Peyer's patch (tissue), 4 donors: ENCODE measurements at places on chromosomes 7 and 10. TPM values are rescaled to one million over a fixed set of nuclear protein-coding genes. Genes with fewer than 3 reads are reported as not detected.
A peak's percentile ranks its signal among the peaks of the same experiment; 100 is the strongest.

GRCh38 chr10:113562704-113563103, 9.9 kb downstream of the HABP2 start:
- no peaks in the 10 kb centered on the region for H3K27me3 ChIP-seq
- no peak overlapping the region for H3K4me3 ChIP-seq
- DNase-seq = no peak
- no peaks in the 10 kb centered on the region for H3K4me1 ChIP-seq

- H3K4me3 ChIP-seq = no peak overlapping the region
- no peak for DNase-seq
- H3K4me1 ChIP-seq = no peaks in the 10 kb centered on the region
- H3K27ac ChIP-seq = no peak overlapping the region
These were observed 138.0 kb downstream of the CAMK1D start for GRCh38 chr10:12487366-12487765.

SPDYE8 gene
- total RNA-seq = not detected

BCCIP gene
- 20.0 TPM for total RNA-seq

GRCh38 chr7:48839108-48839507, 85.2 kb upstream of the CDC14C start:
- H3K27ac ChIP-seq = no peak overlapping the region
- no peaks in the 10 kb centered on the region for H3K27me3 ChIP-seq
- H3K4me1 ChIP-seq = no peaks in the 10 kb centered on the region
- H3K36me3 ChIP-seq = no peaks in the 10 kb centered on the region

CARD11 gene
- 53.6 TPM for total RNA-seq

POR gene
- 67.7 TPM for total RNA-seq

GRCh38 chr10:6072215-6072934, 10.2 kb upstream of the IL2RA start:
- peak overlapping the region; percentile 76 for H3K27ac ChIP-seq
- H3K36me3 ChIP-seq = no peaks in the 10 kb centered on the region
- H3K4me3 ChIP-seq = no peak overlapping the region
- no peak for DNase-seq
- no peaks in the 10 kb centered on the region for H3K27me3 ChIP-seq

DNA sequence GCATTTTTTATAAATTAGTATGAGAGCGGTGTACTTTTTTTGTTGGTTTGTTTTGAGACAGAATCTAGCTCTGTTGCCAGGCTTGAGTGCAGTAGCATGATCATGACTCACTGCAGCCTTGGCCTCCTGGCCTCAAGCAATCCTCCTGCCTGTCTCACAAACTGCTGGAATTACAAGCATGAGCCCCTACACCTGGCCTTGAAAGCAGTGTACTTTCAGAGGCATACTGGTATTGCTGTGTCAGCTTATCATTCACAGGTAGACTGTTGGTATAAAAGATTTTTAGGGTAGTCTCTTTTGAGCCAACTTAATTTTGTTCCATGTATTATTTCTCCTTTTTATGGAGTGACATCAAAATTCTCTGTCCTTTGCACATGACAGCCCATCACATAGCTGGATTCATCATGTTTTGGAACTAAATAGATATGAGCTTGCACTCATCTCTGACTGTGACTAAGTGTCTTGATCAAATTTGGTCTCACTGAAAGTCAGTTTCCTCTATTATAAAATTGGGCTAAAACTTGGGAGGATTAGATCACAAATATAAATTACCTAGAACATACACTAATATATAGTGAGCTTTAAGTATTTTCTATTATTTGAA, 12.4 kb downstream of the GNAT3 start:
- DNase-seq = no peak
- no peaks in the 10 kb centered on the region for H3K4me1 ChIP-seq
- H3K27me3 ChIP-seq = no peaks in the 10 kb centered on the region
- peak overlapping the region; percentile 37 for H3K27ac ChIP-seq
- no peak overlapping the region for H3K4me3 ChIP-seq

PTPN20 gene
- total RNA-seq = 2.9 TPM

FZD8 gene
- 2.2 TPM for total RNA-seq

DNA sequence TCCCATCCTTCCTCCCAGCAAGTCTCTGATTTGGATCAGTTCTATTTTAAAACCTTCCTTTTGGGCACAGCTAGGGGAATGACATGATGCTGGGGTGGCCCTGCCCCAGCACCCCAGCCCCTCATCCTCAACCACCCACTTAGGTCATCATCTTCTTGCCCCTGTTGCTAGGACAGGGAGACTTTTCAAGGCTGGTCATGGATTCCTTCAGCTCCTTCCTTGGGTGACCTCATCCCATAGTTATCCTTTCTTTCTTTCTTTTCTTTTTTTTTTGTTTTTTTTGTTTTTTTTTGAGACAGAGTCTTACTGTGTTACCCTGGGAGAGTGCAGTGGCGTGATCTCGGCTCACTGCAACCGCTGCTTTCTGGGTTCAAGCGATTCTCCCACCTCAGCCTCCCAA, 127.2 kb downstream of the WDFY4 start:
- DNase-seq = no peak
- no peaks in the 10 kb centered on the region for H3K36me3 ChIP-seq
- no peaks in the 10 kb centered on the region for H3K4me1 ChIP-seq
- H3K27me3 ChIP-seq = no peaks in the 10 kb centered on the region
- H3K4me3 ChIP-seq = no peak overlapping the region
- no peak overlapping the region for H3K27ac ChIP-seq

DNA sequence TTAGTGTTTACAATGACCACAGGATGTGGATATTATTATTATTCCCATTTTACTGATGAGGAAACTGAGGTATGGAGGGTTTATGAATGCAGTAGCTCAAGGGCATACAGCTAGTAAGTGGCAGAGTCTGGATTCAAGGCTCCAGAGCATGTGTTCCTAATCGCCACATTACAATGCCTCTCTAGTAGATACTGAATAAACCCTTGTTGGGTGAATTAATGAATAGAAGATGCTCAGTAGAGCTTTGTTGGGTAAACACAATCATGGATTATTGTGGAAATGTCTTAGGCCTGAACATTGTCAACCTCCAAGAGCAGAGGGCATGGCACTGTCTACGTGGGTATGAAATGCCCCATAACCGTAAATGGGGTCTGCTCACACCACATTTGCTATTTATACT, 545.3 kb downstream of the LRMDA start:
- H3K4me1 ChIP-seq = no peaks in the 10 kb centered on the region
- H3K27me3 ChIP-seq = no peaks in the 10 kb centered on the region
- DNase-seq = no peak
- no peak overlapping the region for H3K4me3 ChIP-seq
- H3K27ac ChIP-seq = no peak overlapping the region

TUBAL3 gene
- 75.2 TPM for total RNA-seq

GRCh38 chr10:32143302-32143847, 87.2 kb upstream of the KIF5B start:
- H3K36me3 ChIP-seq = no peaks in the 10 kb centered on the region
- H3K4me1 ChIP-seq = no peaks in the 10 kb centered on the region
- no peak overlapping the region for H3K27ac ChIP-seq
- H3K27me3 ChIP-seq = no peaks in the 10 kb centered on the region
- DNase-seq = peak; percentile 32

GRCh38 chr7:48217266-48217665, 46.0 kb downstream of the ABCA13 start:
- H3K4me3 ChIP-seq = no peak overlapping the region
- no peaks in the 10 kb centered on the region for H3K36me3 ChIP-seq
- no peak for DNase-seq
- no peaks in the 10 kb centered on the region for H3K27me3 ChIP-seq
- H3K4me1 ChIP-seq = no peaks in the 10 kb centered on the region
- no peak overlapping the region for H3K27ac ChIP-seq

- no peak overlapping the region for H3K27ac ChIP-seq
- peaks cover 28% of the 10 kb centered on the region for H3K4me1 ChIP-seq
- no peaks in the 10 kb centered on the region for H3K27me3 ChIP-seq
These were observed 94.1 kb upstream of the FAM133B start for GRCh38 chr7:92684274-92684673.

DNA sequence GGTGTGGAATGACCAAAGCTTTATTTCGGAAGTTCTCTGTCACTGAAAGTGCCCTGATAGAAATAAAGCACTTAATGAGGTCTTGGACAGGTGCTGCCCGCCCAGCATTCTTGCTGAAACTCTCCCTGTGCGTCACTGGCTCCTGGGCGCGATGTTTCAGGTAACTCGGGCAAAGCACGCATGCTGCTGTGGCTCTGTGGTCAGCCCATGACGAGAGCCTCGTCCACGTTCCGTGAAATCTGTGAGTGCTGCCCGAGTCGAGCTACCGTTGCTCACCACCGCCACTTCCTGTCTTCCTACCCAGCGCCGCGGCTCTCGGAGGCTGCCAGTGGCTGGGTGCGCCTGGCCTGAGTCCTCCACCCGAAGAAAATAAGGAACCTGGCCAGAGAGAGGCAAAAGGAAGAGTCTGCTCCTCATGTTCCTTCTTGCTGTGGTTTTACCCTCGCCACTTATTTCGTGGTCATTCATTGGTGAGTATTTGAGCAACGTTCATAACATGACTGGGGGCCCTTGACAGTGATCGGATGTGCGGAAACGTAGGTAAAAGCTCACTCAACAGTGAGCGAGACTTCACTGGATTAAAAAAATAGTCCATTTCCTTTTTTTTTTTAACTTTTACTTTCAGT, 95.5 kb downstream of the MAP3K8 start:
- no peaks in the 10 kb centered on the region for H3K27me3 ChIP-seq
- no peaks in the 10 kb centered on the region for H3K4me1 ChIP-seq
- H3K27ac ChIP-seq = peak overlapping the region; percentile 65
- peak overlapping the region; percentile 14 for H3K4me3 ChIP-seq

GRCh38 chr7:30379131-30379530, 94.7 kb downstream of the ZNRF2 start:
- no peak for DNase-seq
- no peak overlapping the region for H3K4me3 ChIP-seq
- H3K36me3 ChIP-seq = no peaks in the 10 kb centered on the region

RSPH10B2 gene
- total RNA-seq = not detected

DNA sequence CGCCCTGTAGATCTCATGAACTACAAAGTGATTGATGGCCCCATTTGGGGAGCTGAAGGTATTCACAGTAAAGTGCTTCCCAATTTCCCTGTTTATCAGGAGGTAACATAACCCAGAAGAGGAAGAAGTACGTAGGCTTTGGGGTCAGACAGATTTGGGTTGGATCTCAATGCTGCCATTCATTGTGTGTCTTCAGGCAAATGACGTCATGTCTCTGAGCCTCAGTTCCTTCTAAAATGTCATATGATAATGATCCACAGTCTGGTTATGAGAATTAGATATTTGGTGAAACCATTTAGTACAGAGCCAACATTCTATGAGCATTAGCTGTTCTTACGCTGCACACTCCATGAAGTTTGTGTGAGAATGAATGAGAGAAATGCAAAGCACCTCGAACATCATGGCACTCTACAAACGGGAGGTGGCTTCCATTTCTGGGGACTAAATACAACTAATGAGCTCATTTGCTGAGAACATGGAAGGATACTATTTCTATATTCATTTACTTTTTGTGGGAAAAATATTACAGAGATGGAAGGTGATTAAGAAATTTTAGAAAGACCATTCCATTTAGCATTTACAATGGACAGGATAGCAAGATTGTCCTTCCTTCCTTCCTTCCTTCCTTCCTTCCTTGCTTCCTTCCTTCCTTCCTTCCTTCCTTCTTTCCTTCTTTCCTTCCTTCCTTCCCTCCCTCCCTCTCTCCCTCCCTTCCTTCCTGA, 13.8 kb upstream of the JCAD start:
- no peaks in the 10 kb centered on the region for H3K27me3 ChIP-seq
- no peaks in the 10 kb centered on the region for H3K4me1 ChIP-seq

- no peak overlapping the region for H3K27ac ChIP-seq
- DNase-seq = no peak
These were observed 189.5 kb downstream of the ZNF438 start for GRCh38 chr10:30842185-30842584.

TMEM130 gene
- total RNA-seq = not detected

ASCC1 gene
- 17.2 TPM for total RNA-seq

DNA sequence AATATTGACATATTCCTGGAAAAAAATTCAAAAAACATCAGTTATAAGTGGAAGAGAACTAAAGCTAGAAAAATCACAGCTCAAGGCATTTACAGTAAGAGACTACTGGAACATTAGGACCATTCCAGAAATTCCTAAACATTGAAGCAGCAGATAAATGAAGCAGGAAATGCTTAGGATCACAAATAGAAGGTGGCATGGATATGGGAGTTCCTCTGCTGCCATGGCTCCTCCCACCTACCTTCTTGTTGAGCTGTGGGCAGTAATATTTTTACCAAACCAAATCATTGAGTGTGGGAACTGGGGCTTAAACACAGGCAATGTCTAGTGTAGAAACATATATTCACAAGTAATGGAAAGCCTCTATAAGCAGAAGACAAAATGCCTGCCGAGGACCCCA, 292.8 kb downstream of the ANKRD7 start:
- H3K36me3 ChIP-seq = no peaks in the 10 kb centered on the region
- H3K4me1 ChIP-seq = no peaks in the 10 kb centered on the region
- no peak overlapping the region for H3K4me3 ChIP-seq
- no peak for DNase-seq

CUL2 gene
- total RNA-seq = 13.8 TPM

DNA sequence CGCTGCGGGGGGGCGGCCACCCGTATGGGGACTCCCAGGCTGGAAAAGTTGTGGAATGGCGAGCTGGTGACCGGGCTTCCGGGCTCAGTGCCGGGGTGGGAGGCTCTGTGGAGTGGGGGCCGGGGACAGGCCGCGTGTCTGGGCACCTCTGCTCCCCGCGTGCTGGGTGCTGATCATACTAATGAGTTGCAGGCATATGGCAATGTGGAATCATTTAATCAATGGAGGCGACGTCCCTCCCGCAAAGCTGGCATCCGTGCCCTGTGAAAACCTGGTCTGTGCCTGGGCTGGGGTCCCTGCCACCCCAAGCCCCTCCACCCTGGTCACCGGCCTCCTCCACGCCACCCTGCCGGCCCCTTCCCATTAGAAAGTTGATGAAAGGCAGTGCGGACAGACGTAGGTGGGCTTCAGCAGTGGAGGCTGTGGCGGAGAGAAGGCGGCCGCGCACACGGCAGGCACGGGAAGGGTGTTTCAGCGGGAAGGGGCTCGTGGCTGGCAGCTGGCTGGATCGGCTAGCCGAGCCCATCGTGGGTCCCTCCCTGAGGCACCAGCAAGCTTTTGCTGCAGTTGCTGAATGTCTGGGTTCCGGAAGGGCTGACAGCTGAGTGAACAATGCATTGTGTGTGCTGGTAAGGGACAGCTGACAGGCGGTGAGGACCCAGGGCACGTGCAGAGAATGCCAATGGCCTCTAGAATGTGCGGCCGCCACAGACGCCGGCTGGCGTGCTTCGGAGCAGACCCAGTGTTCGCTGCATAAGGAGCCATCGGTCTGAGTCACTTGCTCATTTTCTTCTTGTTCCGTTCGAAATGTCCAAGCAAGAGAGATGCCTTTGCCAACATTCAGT, 1.5 kb downstream of the ADGRA1 start:
- no peaks in the 10 kb centered on the region for H3K4me1 ChIP-seq
- no peak overlapping the region for H3K4me3 ChIP-seq
- DNase-seq = no peak
- H3K27ac ChIP-seq = no peak overlapping the region

RAPGEF5 gene
- 144 TPM for total RNA-seq
